ENCODE measurements at places on chromosomes 4 and X.
A peak's percentile ranks its signal among the peaks of the same experiment; 100 is the strongest.

DNA sequence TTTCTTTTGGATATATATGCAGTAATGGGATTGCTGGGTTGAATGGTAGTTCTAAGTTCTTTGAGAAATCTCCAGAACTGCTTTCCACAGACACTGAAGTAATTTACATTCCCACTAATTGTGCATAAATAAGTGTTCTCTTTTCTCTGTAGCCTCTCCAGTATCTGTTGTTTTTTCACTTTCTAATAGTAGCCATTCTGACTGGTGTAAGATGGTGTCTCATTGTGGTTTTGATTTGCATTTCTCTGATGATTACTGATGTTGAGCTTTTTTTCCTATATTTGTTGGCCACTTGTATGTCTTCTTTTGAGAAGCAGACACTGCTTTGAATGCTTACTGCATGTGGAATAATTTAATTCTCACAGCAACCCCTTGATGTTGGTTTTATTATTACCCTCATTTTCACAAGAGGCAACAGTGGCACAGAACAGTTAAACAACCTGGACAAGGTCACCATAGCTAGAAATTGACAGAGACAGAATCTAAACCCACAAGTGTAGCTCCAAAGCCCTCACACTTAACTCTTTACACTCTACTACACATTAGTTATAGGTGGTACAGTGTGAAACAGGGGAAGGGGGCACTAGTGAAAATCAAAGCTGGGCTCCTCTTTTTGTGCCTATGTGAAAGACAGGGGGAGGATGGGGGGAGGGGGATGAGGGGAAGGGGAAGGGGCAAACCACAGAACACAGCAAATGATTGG, 96.1 kb downstream of the REELD1 start:
- no peak for DNase-seq

GRCh38 chrX:148540671-148541583, 40.5 kb downstream of the AFF2 start:
- no peak for DNase-seq

- DNase-seq, result no peak
Observed at GRCh38 chr4:26804925-26805324, 55.7 kb upstream of the STIM2 start.

- DNase-seq, result no peak
Observed at GRCh38 chr4:29852537-29852936, 867.6 kb upstream of the PCDH7 start.

DNA sequence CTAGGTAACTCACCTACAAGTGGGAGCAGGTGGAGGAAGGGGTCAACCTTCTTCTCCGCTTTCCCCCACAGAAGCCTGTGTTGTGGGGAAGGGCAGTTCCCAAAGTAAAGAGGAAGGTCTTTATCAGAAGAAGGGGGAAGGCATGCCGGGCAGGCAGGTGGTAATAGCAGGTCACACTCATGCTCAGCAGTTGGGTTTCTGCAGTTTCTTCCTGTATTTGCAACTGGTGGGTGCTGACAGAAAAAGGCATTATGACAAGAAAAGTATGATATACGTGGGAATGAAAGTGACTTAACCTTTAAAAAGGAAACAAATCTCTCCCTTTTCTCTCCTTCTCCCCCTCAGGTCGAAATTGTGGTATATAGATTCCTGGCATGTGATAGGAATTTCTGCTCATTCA, 3.7 kb downstream of the MTMR1 start:
- DNase-seq, result no peak

DNA sequence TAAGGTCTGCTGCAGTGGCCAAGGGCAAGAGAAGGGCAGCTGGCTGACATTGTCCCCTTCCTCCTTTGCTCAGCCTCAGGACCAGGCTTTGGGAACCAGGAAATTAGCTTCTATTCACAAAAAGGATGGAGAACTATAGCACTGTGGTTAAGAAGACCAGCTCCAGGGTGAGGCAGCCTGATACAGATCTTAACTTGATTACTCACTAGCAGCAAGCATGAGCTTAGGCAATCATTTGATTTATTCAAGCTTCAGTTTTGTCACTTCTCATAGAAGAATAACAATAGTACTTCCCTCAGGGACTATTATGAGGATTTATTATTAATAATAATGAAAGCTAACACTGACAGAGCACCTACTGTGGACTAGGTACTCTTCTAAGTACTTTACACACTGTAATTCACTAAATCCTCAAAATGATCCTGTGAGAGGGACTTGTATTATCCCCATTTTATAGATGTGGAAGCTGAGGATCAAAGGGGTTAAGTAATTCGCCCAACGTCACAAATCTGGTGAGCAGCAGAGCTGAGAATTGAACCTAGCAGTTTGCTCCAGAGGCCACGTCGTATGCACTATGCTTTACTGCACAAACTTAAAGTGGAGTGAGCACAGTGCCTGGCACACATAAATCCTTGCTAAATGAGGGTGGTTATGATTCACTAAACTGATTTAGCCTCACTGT, 130.4 kb upstream of the PAK3 start:
- no peak for DNase-seq

DNA sequence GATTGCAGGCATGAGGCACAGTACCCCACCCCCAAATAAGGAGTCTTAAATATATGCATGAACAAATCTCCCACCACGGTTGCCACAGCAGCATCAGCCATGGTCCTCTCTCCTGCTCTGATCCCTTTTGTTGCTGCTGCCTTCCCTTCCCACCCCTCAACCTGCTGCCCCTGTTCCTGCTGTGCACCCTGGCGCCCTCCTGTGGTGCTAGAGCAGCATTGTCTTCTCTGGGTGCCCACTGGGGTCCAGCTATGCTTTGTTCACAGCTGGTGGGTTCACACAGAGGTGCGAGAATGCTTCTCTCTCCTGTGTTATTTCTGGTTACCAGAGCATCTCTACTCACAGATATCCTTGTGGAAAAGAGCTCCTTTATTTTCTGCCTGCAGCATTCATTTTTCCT, 116.2 kb downstream of the GATB start:
- no peak for DNase-seq

GRCh38 chr4:109041463-109042360, 260.7 kb downstream of the COL25A1 start:
- DNase-seq, result no peak

DNA sequence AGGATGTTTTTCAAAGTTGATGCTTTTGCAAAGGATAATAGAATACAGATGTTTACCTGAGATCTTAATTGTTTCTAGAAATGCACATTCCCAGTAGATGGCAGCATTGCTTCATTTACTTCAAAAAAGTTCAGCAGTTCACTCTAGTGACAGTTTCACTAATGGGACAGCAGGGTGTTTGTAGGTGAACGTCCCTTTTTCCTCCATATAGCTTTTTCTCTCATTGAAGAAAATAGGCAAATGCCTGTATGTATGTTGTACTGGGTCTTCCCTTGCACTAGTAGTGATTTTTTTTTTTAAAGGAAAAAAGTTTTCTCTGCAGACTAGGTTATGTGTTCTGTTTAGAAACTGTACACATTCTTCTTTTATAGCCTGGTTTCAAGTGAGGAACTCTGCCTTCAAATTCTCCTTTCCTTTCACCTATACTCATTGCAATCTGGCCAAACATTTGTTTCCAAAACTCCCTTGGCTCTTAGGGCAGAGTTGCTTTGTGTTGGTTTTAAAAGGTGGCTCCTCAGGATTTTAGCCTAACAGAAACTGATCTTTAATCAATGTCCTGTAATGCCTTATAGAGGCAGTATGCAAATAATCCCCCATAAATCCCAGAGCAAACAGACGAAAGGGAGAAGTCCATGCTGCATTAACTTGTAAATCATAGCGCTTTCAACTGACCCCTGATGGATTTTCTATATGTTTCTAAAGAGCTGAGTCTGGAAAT, 86.3 kb downstream of the EGF start:
- peak; percentile 61 for DNase-seq

- DNase-seq, result no peak
Observed at GRCh38 chrX:100931925-100932285, 3.2 kb upstream of the XKRX start.

GRCh38 chr4:152100379-152101201, 339.8 kb upstream of the GATB start:
- DNase-seq, result no peak

- DNase-seq, result no peak
Observed at GRCh38 chrX:138986235-138986634, 274.7 kb upstream of the FGF13 start.

DNA sequence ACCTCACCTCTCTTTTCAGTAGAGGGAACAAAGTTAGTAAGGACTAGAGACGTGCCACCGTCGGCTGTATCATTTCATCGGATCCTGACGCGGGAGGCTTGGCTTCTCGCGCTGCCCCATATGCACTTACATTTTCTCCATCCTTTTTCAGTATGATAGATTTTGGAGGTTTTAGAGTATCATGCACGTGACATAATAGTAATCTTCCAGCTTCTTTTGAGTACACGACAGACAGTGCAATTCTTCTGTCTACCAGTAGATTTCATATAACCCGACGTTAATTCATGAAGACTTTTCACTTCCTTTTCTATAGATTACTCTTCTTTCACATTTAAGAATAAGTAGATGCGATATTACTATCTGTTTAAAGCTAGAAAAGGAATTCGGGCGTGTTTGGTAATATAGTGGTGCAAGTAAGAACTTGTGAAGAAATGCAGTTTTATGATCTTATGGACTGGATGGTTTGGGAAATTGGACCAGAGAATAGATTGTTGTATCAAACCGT, 1.0 kb downstream of the CDS1 start:
- no peak for DNase-seq

DNA sequence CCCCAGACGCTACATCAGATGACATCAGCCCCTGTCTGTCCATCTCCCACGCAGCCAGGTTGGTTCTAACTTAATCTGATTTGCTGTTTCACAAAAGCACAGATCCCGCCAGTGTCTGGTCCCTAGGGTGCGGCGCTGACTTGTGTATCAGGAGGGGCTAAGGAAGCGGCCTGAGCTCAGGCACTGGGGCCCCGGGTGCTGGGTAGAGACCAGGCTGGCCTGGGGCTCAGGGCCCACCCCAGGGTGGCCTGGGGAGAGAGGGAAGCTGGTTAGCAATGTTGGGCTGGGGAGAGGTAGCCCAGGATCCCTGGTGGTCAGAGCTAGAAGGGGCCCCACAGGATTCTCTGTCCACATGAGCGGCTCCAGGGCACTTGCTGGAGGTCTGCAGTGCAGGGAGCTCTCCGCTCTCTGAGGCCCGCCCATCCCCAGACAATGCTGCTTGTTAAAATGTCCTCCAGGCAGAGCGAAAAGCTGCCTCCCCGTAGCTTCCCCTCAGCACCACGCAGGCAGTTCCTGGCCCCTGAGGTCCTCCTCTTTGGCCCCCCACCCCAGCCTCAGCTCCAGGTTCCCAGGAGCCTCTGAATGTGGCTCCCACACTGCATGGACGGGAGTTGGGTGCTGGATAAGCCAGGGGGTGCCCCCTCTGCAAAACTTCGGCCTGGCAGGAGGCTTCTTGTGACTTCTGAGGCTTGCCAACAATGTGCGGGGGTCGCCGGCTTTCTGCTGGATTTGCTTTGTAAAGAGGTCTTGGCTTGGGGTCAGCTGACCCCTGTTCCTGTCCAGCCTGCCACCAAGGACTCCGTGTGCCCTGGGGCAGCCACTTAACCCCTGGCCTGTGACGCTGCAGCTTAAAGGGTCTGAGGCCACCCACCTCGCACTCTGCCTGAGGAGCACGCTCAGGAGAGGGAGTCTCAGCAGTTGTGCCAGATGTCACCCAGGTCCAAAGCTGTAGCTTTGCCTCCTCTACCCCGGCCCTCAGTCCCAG, 112.9 kb downstream of the CPZ start:
- no peak for DNase-seq

DNA sequence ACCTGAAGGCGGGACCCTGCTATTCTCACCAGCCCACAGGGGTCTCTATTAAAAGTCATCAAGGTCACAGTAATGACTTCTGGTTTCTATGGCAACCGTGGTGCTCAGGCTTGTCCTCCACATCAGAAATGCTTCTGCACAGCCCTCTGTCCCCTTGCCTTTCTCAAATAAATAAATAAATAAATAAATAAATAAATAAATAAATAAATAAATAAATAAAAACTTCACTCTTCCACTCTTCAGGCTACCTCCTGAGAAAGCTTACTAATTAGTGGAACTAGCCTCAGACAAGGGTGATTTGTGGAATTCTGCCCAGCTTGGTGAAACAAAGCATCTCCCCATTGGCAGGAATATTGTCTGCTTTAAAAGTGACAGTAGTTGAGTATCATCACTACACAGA, 5.5 kb upstream of the RAB40A start:
- DNase-seq, result no peak

DNA sequence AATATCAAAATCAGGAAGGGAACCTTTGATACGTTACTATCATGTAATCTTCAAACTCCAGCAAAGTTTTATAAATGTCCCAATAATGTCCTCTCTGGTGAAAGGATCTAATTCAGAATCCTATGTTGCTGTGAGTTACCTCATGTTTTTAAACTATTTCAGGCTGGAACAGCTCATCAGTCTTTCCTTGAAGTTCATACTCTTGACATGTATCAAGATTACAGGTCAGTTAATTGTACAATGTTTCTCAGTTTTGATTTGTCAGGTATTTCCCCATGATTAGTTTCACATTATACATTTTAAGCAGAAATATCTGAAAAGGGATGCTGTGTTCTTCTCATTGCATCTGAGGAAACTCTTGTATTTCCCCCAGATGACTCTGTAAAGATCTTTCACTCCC, 136.5 kb upstream of the HS3ST1 start:
- no peak for DNase-seq

DNA sequence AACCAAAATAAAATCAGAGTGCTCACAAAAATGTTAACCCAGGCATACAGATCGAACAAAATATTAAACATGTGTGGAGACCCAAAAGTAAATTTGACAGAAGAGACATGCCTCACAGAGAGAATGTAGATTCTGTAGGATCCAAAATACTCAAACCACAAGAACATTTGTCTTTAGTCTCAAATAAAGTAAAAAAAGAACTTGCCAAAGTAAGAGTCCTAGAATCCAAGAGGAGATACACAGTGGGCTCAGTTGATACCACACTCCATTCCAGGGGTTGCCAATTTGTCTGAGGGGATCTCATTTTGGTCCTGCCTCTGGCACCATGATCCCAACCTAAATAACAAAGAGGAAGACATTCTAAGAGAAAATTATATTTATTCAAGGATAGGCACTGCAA, 316.4 kb downstream of the GALNTL6 start:
- no peak for DNase-seq

Measured in KG1 (cell line).